ENCODE measurements at places on chromosomes 2 and 18.

DNA sequence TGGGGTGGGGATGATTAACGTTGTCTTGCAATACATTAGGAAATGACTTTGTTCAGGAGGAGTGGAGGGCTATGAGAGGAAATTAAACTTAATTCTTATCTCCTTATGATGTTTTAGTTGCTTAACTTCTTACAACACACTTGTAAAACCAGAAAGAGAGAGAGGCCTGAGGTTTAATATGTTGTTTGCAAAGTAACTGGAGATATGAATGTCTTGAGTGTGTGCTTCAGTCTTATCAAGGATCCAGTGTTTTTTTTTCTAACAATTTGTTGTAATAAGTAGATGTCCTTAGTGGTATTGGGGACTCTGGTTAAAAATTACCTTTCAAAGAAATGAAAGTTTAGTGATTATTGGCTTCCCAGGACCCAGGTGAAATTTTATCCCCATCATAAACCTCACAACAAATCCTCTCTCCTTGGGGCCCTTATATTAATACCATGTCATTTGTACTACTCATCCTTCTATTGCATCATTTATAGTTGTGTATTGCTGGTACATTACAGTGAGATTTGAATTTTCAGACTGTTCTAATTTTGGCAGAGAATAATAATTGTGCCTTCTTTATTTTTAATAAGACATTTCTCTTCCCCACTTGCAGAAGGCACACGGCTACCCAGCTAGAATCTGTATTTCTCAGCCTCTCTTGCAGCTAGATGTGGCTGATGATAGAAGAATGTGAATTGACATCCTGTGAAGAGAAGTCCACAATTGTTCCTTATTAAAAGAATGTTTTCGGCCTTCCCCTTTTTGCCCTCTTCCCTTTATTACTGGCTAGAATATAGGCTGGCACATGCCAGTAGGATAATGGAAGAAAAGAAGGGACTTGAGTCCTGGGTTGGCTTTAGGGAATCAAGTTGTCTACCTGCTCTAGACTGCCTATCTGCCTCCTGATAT, 91.9 kb upstream of the CXCR4 start:
- DNase-seq: no peak

DNA sequence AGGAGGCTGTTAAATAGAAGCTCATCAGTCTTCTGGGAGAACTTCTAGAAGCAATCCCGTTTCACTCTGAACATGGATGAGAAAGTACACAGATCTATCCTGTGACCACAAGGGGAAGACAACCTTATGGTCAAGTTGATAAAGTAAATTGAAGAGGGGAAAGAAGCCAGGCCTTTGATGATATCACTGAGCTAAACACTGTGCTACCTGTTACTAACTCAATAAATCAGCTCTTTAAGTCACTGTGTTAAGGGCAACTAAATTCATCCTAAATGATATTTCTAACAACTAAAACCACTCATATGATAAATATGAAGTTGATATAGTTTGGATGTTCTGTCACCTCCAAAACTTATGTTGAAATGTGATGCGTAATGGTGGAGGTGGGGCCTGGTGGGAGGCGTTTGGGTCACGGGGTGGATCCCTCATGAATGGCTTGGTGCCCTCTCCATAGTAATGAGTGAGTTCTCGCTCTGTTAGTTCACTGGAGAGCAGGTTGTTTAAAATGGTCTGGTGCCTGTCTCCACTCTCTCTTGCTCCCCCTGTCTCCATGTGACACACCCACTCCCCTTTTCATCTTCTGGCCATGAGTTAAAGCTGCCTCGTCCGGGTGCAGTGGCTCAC, 23.6 kb downstream of the OLA1 start:
- DNase-seq: no peak

DNA sequence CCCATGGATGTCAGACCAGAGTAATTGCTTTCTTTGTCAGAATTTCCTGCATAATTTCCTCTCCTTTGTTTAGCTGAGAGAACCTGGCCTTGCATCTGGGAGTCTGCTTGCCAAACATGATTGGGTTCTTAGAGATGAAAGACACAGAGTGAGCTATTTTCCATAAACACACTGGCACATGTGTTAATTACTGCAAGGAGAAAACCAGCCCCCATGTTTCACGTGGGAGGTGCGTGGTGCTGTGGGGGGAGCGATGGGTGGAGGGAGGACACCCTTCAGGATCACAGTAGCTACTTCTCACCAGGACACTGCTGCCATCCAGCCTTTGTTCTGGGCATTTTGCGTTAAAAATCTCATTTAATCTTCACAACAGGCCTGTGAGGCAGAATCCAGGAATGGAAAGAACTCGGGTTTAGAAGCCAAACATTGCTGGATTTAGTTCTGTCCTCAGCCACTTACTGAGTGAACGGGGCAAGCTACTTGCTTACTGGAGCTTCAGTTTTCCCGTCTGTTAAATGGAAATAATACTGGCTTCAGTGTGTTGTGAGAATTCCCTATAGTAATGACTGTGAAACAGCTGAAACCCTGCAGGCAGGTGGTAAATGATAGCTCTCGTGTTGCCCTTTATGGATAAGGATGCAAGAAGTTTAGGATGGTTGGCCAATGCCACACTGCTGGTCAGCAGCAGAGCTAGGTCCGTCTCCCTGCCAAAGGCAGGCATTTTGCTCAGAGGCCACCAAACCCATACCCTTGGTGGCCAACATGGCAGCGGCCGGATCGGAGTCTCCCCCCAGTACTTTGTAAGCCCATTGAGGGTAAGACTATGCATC, 100.1 kb upstream of the ASAP2 start:
- no peak for DNase-seq

- DNase-seq: no peak
Measured at GRCh38 chr2:200702646-200703118, 109.0 kb upstream of the BZW1 start.

DNA sequence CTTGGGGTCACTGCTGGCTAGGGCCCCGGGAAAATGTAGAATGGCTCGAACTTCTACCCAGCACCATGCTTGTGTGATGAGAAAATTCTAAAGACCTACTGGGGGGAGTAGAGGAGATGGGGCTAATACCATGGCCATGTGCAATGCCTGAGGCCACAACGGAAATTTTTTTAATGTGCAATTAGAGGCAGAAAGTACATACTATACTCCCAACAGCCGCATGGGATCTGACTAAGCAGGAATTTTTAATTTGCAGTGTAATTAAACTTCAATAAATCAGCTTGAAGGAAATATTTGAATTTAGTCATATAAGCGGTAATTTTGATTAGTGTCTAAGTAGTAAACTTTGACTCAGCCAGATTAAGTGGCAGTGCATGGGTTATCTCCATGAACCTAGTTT, 53.2 kb upstream of the CNGA3 start:
- DNase-seq: no peak

GRCh38 chr2:85811180-85812093, 57.6 kb downstream of the ATOH8 start:
- no peak for DNase-seq

GRCh38 chr2:222299906-222300725, 1.3 kb upstream of the PAX3 start:
- DNase-seq: no peak

DNA sequence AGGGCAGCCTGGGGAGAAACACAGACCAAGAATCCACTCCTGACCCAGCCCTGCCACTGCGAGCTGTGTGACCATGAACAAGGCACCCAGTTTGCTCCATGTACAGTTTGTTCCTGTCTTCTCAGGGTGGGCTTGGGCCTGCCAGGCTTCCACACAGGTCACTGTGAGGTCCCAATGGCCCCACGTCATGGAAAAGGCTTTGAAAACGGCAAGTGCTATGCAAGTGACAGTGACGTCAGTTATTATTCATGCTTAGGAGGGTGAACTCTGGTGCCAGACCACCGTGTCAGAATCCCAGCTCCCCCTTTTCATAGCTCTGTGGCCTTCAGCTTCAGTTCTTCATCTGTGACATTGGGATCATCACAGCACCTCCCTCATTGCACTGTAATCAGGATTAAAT, 87.1 kb downstream of the TNS1 start:
- no peak for DNase-seq

DNA sequence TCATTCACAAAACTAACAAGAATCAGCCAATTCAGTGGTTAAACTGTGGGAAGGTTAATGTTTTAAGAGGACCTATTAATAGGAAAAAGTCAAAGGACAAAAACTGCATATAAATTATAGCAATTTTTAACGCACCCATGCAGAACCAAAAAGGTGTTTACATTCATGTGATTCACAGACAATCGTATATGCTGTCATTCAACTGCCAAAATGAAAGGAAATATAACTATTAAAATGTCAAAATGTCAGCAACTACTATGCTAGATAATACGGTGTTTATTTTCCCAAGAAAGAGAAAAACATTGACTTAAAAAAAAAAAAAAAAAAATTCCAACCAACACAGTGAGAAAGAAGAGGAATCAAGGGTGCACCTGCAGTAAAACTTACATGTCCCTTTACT, 48.5 kb downstream of the DYM start:
- DNase-seq: no peak
